Activated CD4-positive, alpha-beta T cell treated with anti-CD3 and anti-CD28 coated beads for 1 hour (primary cell): ENCODE measurements at places on chromosomes 5 and 9.

GRCh38 chr9:69943148-69943806, 100.4 kb upstream of the MAMDC2 start:
- no peak for DNase-seq

- no peak for DNase-seq
These were observed 8.1 kb upstream of the ROR2 start for GRCh38 chr9:91958174-91958573.

- no peak for DNase-seq
These were observed 485.3 kb upstream of the DMAC1 start for GRCh38 chr9:8284884-8285283.

DNA sequence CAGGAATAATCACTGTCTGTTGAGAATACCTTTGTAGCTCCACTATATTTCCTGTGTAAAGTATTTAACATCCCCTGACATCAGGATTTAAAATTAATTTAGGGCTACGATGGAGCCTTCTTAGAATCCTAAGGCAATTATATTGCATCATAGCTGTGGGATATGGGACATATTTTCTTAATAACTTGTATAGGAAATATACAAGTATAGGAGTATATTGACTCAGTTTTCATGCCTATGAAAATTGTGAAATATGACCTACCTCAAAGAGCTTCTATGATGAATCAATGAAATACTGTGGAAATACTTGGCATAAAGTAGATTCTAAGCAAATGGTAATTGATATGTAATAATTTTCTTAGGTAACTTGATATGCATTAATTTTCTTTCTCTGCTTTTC, 221.0 kb upstream of the KLF4 start:
- no peak for DNase-seq

DNA sequence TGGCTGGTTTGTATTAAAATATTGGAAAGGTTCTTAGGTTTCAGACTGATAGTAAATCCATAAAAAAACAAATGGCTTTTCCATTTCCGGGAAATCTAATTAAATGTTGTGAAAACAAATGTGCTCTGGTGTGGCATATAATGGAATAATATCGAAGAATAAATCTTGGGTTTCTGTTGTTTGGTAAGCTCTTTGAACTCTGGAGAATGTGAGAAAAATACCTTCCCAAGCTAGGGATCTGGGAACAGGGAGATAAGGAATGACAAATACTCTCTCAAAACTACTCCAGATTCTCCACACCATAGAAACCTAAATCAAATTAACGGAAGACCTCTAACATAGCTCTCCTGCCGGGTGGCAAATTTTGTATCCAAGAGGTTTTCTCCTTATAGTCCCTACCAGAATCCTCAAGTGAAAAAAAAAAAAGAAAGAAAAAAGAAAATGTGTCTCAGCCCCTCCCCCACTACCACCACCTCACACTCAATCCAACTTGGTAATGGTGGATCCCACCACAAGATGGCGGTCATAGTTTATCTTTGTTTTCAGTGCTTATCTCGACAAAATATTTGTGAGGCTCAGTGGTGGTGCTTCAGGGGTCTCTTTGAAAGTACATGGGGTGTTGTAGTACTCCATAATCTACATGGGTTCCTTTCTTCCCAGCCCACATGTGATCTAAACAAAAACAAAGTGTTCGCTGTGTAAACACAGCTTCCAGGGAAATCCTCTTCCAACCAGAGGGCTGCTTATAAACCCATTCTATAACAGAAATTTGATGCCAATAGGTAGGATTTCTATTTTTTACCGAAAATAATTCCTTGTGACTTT, 54.5 kb upstream of the FST start:
- no peak for DNase-seq

- DNase-seq, result peak; percentile 26
These were observed 586 bp downstream of the HMGXB3 start for GRCh38 chr5:150000990-150001659.

DNA sequence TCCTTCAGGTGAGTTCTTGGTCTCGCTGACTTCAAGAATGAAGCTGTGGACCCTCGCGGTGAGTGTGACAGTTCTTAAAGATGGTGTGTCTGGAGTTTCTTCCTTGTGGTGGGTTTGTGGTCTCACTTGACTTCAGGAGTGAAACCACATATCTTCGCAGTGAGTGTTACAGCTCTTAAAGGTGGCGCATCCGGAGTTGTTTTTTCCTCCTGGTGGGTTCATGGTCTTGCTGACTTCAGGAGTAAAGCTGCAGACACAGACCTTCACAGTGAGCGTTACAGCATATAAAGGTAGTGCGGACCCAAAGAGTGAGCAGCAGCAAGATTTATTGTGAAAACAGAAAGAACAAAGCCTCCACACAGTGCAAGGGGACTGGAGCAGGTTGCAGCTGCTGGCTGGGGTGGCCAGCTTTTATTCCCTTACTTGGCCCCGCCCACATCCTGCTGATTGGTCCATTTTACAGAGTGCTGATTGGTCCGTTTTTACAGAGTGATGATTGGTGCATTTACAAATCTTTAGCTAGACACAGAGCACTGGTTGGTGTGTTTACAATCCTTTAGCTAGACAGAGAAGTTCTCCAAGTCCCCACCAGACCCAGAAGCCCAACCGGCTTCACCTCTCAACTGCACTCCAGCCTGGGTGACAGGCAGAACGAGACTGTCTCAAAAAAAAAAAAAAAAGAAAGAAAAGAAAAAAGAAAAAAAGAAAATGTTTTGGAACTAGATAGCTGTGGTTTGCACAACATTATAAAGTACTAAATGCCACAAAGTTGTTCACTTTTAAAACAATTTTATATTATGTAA, 9.1 kb upstream of the ERMP1 start:
- peak; percentile 24 for DNase-seq

DNA sequence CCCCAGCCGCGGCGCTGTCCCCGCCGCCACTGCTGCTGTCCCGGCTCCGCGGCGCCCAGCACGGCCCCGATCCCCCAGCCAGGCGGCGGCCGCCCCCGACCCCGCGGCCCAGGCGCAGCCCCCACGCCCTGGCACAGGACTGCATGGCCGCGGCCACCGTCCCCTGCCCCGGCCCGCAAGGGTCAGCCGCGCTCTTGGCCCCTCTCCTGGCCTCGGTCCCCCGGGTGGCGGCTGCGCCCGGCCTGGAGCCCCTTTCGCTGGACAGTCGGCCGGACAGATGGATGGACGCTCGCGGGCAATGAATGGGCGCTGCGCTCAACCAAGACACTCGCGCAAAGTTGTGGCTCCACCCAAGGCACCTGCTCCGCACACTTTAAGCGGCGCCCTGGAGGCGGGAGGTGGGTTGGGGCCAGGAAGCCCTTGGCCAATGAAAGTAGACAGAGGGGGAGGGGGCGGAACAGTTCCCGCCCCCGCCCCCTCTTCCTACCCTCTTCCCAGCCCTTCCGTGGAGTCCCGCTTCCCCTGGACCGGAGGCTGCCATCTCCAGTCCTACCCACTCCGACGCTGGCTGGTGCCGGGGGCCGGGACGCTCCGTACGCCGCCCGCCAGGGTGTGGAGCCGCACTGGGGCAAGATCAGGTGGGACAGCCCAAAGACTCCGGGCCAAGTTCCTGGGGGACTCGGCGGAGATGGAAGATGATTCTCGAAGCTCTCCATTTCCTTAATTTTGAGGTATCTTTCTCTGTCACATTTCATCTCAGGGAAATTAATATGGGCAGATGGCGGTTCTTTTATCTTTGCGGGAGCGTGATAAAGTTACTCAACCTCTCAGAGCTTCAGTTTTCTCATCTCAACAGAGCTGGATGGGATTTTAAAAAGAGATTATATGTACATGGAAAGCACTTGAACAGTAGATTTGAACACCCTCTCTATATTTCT, at the start of gene GLDC:
TSS of gene GLDC (minus strand) at position 375 of the 938 bp plus-strand sequence. CDS start at position 145, 230 bp downstream.
- no peak for DNase-seq

GRCh38 chr9:131011274-131012022, 2.5 kb downstream of the LAMC3 start:
- DNase-seq, result no peak

DNA sequence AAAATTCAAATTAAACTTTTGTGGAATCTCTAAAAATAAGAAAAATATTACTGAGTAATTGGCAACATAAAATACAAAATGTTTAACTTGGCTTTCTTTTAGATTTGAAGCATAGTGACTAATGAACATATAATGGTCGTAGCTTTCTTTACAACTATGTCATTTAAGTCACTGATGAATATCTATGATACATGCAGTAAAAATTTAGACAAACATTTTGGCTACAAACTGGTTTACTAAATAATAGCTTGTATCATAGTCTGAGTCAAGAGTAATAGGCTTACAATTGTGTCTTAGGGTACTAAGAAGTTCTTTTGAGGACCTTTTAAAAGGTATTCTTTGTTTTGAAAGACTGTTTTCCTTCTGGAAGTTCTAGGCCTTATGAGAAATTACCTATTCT, 2.0 kb upstream of the APC start:
- DNase-seq, result no peak

DNA sequence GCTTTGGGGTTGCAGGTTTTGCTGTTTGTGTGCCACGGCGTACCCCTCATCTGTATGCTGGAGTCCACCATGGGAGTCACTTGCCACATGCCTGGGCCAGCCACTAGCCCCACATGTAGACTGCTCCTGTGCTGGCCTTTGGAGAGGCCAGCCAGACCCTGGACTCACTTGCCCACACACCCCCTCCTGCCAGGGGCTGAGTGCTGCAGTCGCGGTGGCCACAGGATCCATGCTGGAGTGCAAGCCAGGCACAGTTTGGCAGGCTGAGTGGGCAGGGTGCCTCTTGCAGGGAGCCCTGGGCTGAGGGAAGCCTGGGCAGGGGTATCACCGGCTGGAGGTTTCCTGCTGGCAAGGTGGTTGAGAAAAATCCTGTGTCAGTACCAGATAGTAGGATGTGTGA, 25.6 kb upstream of the GCNT1 start:
- no peak for DNase-seq

- no peak for DNase-seq
These were observed 305.8 kb downstream of the PDE4D start for GRCh38 chr5:59587489-59588337.

DNA sequence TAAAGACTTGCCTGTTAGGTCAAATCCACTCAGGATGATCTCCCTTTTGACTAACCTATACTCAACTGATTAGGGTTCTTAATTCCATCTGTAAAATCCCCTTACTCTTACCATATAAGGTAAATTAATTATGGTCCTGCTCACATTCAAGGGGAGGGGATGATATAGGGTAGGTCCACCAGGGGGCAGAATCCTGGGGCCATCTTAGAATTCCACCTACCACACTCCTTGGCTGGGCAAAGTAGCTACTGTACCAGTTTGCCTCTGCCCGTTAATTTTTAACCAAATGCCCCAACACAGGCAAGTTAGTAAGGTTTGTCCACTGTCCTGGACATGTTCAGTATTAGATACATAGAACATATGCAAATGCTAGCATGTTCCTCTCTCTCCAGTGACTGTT, 262.4 kb downstream of the SEMA5A start:
- no peak for DNase-seq

- no peak for DNase-seq
These were observed 312.6 kb upstream of the KIF2A start for GRCh38 chr5:61993295-61993927.

GRCh38 chr5:56814963-56815657, at the start of gene MAP3K1:
Gene MAP3K1 (plus strand): TSS chr5:56815549. CDS start chr5:56815574, 25 bp downstream.
- peak; percentile 77 for DNase-seq

- no peak for DNase-seq
These were observed 70.1 kb upstream of the PANK3 start for GRCh38 chr5:168649306-168649705.

DNA sequence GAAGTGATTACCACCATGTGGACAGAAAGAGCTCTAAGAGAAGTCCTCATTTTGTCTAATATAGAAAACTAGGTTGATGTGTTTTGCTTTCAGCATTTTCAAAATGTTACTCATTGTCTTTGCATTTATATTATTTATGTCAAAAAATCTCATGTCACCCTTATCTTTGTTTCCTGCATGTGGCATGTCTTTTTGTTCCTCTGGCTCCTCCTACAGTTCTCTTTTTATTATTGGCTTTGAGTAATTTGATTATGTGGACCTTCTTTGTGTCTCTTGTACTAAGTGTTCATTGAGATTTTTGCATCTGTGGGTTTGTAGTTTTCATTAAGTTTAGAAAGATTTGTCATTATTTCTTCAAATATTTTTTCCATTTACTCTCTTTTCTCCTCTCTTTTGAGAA, 58.8 kb downstream of the GNG10 start:
- DNase-seq, result no peak
